T-helper 1 cell treated with Interleukin-12 subunit alpha and Interleukin-12 subunit beta and Interleukin-4 antibody, amounts not matched to agents 30 ng/mL and 1 ng/mL, for 36 hours (primary cell): ENCODE measurements at places on chromosomes 6 and 20. TPM values are rescaled to one million over a fixed set of nuclear protein-coding genes. Genes with fewer than 3 reads are reported as not detected.

TRIM40 gene
- not detected in 2 replicates for total RNA-seq

CD93 gene
- 5.5 and 5.9 TPM in 2 replicates for total RNA-seq

MEP1A gene
- not detected in 2 replicates for total RNA-seq

WFDC5 gene
- not detected in 2 replicates for total RNA-seq

GRIK2 gene
- not detected in 2 replicates for total RNA-seq
